Upper lobe of left lung (tissue), 6 donors: ENCODE measurements at places on chromosomes 12 and 14.
A peak's percentile ranks its signal among the peaks of the same experiment; 100 is the strongest.

- DNase-seq: no peak
- no peak overlapping the region for H3K4me3 ChIP-seq
Observed at GRCh38 chr12:71655495-71655894, 8.2 kb downstream of the ZFC3H1 start.

GRCh38 chr12:52380271-52380694, 5.2 kb downstream of the KRT84 start:
- no peaks in the 10 kb centered on the region for H3K27me3 ChIP-seq
- DNase-seq: peak; percentile 77
- no peaks in the 10 kb centered on the region for H3K4me1 ChIP-seq
- H3K36me3 ChIP-seq: no peaks in the 10 kb centered on the region
- H3K27ac ChIP-seq: no peak overlapping the region

GRCh38 chr12:3000548-3001275, 41.5 kb downstream of the TEAD4 start:
- H3K4me1 ChIP-seq: no peaks in the 10 kb centered on the region
- H3K4me3 ChIP-seq: no peak overlapping the region
- DNase-seq: no peak
- no peaks in the 10 kb centered on the region for H3K36me3 ChIP-seq
- no peak overlapping the region for H3K27ac ChIP-seq

GRCh38 chr12:2481951-2482350, 312.8 kb upstream of the FKBP4 start:
- H3K4me1 ChIP-seq: no peaks in the 10 kb centered on the region
- no peak overlapping the region for H3K4me3 ChIP-seq
- no peaks in the 10 kb centered on the region for H3K36me3 ChIP-seq
- no peak overlapping the region for H3K27ac ChIP-seq
- H3K27me3 ChIP-seq: no peaks in the 10 kb centered on the region
- DNase-seq: no peak

DNA sequence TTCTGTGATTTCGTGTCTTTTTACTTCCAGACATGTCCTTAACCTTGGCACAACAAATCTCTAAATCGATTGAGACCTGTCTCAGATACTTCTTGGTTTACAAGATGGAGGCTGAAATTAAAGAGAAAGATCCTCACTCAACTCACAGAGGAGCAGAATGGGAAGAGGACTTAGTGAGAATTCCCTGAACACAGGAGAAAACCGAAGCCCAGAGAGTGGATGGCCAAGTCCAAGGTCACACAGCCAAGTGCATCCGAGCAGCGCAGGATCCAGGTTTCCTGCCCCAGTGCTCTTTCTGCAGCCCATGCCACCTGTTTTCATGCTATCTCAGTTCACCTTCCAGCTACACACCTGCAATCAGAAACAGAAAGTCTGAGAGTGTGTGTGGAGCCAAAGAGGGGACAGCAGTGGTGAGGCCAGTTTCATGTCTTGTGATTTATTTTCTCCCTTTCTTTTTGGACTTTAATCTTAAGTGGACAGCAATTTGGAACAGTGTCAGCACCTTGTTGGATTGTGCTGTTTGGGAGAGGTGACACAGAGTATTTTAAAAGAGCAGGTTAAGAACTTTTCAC, 22.9 kb upstream of the TCL1B start:
- H3K36me3 ChIP-seq: no peaks in the 10 kb centered on the region
- H3K27me3 ChIP-seq: no peaks in the 10 kb centered on the region
- no peak overlapping the region for H3K27ac ChIP-seq
- H3K4me1 ChIP-seq: no peaks in the 10 kb centered on the region
